Activated CD4-positive, alpha-beta T cell treated with anti-CD3 and anti-CD28 coated beads, Interleukin-2, amount 50 U/mL, for 48 hours (primary cell): ENCODE measurements at places on chromosomes 3 and 15.

- DNase-seq = peak; percentile 86
Measured at GRCh38 chr15:72237029-72237852, 6.3 kb upstream of the PKM start.

DNA sequence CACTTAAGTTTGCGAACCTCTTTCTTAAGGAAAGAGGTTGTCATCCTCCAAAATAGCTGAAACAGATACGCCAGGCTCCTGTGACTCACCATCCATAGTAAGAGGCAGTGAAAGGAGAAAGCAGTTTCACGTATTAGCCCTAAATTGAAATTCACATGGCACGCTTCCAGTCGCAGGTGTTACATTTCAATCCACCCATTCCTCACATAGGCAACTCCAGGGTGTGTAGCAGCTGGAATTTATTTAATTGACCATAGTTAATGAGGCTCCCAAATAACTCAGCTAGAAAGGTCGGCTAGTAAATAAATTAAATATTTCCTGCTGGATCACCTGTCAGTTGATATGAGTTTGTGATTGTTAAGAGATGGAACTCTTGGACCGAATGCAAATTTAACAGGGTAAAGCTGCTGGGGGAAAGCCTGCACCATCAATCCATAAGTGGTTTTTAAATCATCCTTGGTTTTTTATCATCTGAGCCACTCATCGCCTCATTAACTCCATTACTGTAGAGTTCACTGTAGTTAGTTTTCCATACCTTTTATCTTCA lies 19.6 kb downstream of the NSUN3 start:
- no peak for DNase-seq

- no peak for DNase-seq
Measured at GRCh38 chr3:15521573-15521965, at the start of gene COLQ. TSS of gene COLQ (minus strand) at chr3:15521706. CDS start at chr3:15521625, 81 bp downstream.

DNA sequence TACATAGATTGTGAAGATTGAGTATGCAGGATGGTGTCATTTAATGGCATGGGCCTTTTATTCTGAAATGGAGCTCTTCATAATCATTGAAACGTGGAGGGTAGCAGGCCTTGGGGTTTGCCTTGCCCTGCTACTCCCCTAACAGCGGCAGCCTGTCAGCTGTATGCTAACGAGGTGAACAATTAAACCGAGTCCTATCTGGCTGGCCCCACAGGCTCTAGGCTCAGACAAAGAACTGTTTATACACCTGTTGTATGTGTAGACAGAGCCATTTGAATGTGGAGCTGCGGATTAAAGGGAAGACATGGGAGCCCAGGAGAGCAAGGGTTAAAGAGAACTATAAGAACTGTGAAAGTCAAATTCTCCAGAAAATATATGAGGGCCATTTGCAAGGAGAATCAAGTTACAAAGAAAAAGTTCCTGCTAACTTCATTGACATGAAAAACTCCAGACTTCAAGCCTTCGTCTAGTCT lies 116.7 kb upstream of the CGNL1 start:
- DNase-seq = no peak

DNA sequence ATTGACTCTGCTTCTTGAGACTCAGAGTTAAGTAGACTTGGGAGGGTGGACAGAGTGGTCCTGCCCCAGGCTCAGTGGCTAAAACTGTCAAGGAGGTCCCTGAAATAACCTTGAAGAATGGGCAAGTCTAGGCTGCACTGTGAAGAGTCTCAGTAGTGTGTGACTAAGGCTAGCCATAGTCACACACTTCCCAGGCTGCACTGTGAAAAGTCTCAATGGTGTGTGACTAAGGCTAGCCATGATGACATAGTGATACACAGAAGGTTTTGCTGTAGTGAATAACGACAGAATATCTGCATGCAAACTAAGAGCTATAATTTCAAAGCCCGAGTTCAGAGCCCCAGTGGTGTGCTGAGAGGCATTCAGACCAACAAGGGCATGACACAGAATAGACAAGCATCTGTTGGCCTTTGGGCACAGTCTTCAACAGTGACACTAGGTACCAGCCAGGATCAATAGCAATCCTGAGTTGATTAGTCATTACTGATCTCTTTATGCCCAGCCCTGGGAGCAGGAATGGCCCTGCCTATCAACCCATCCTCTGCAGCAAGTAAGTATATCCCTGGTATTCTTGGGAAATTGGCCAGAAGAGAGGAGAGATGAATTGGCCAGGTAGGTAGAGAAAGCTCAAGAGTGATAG lies 72.4 kb upstream of the BBX start:
- peak; percentile 11 for DNase-seq

DNA sequence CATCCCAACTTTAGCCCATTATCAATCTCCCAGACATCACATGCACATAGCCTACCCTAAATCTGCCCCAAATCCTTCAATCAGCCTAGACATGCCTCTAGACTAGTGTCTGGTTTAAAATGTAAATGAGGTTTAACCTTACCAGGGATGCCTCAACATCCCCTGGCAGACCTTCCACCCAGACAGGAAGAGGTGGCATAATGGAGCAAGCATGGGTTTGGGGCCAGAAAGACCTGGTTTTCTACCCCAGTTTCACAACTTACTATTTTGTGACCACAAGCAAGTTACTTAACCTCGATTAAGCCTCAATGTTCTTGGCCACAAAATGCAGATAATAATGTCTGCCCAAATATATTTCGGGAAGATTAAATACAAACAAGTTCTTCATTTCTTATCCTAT lies 28.3 kb upstream of the THBS1 start:
- DNase-seq = no peak

GRCh38 chr3:138569090-138569489 lies 25.0 kb downstream of the CEP70 start:
- no peak for DNase-seq

DNA sequence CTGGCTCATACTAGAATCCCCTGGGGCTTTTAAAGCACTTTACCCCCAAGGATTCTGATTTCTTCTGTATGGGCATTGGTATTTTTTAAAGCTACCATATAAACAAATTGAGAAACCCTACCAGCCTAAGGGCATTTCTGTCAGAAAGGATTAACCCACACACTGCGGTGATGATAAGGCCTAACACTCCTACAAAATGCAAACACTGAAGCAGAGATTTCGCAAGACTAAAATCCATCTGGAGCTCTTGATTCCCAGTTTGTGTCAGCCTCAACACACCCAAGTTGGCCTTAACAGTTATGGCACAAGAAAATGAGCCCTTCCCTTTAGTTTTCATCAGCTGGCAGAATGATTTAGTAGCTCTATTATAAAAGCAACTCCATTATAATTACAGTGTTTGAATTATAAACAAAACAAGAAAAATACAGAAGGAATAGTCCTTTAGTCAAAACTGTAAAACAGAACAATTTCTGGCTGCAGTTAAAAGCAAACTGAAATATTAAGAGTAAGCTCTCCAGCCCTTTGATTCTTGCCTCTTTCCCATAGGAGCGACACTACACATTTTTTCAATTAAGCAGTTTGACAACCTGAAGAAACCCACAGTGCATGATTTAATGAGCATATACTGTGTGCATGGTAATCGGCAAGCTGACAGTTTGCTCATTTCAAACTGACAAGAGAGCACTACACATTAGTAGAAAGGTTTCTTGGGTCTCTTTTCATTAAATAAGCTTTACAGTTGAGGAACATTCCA lies 441.2 kb downstream of the FHIT start:
- no peak for DNase-seq

- no peak for DNase-seq
Measured at GRCh38 chr15:60583946-60584345, 105.0 kb upstream of the ICE2 start.

DNA sequence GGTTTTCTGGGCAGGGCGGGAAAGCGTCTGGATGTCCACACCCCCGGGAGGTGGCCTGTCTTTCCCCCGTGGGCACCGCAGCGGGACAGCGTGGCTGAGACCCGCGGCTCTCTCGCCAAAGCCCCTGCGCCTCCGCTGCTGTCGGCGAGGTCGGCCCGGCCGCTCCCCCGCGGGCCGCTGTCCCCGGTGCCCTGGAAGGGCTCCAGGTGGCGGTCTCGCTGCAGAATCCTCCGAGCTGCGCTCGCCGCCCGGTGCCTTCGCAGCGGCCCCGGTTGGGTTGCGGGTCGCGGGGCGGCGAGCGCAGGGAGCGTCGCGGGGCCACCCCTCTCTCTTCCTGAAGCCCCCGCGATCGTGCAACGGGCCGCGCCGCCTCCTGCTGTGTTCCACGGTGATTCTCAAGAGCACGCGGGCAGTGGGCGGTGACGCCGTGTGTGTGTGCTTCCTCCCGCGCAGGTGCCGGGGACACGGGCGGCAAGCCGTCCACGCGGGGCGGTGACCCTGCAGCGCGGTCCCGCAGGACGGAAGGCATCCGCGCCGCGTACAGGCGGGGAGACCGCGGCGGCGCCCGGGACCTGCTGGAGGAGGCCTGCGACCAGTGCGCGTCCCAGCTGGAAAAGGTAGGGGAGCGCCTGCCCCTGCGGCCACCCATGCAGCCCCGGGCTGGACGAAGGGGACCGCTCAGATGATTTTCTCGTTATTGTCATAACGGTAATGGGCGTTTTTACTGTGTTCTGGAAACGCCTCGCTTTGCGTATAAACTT lies 54.4 kb downstream of the LRRK1 start:
- no peak for DNase-seq

- no peak for DNase-seq
Measured at GRCh38 chr3:64815195-64815631, 127.4 kb upstream of the ADAMTS9 start.

GRCh38 chr3:163513149-163513657 lies 1565.1 kb downstream of the SI start:
- DNase-seq = no peak

- DNase-seq = no peak
Measured at GRCh38 chr3:134076851-134077250, 47.1 kb upstream of the SLCO2A1 start.

DNA sequence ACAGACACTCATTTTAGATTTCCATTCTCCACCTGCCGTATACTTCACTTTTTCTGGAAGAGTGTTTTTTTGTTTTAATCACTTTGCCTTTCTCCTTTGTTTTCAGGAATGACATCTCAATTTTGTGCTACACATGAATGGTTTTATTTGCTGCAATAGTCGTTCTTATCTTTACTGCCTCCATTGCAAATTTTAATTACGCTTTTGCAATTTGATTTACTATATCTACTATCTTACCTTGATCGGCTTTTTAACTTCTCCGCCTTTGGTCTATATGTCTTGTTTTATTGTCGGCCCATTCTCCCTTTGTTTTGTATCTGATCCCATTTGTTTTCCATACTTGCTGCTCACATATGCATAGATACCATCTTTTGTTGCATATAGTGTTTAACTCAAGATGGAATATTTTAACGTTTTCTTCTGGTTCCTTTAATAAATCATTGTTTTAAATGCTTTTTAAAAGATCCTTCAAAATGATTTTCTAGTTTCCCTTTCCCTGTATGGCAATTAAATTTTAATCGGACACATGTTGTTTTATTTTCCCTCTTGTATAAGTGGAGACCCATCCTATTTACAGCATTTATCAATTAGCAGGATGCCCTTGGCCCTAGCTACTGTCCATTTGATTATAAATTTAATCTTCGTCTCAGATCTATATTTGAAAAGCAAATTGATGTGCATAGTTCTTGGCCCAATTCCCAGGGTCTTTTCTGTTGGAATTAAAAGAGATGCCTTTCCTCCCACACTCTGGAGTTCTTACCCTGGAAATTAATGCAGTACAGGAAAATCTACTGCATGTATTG lies 97.2 kb upstream of the CNTN4 start:
- no peak for DNase-seq

- DNase-seq = no peak
Measured at GRCh38 chr15:59553879-59554735, 57.5 kb upstream of the GCNT3 start.

GRCh38 chr3:98917608-98918007 lies 16.1 kb upstream of the DCBLD2 start:
- no peak for DNase-seq

DNA sequence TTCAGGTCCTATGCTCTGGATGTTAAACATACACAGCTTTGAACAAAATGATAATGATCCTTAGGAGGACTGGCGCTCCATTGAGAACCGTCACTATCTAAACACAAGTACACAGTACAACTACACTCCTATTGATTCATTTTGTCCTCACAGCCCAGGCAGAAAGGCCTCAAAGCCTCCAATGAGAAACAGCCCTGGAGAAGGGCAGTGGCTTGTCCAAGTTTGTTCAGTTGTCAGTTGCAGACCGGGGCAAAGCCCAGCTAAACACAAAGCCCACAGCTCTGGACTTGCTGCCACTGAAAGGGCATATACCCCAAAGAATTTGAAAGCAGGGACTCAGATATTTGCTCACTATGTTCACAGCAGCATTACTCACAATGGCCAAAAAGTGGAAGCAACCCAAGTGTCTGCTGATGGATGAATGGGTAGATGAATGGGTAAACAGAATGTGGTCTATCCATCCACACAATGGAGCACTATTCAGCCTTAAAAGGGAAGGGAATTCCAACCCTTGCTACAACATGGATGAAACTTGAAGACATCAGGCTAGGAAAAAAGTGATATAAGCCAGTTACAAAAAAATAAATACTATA lies 34.7 kb downstream of the NUP210 start:
- DNase-seq = no peak

GRCh38 chr15:33125894-33126537 lies 68.5 kb downstream of the FMN1 start:
- no peak for DNase-seq

DNA sequence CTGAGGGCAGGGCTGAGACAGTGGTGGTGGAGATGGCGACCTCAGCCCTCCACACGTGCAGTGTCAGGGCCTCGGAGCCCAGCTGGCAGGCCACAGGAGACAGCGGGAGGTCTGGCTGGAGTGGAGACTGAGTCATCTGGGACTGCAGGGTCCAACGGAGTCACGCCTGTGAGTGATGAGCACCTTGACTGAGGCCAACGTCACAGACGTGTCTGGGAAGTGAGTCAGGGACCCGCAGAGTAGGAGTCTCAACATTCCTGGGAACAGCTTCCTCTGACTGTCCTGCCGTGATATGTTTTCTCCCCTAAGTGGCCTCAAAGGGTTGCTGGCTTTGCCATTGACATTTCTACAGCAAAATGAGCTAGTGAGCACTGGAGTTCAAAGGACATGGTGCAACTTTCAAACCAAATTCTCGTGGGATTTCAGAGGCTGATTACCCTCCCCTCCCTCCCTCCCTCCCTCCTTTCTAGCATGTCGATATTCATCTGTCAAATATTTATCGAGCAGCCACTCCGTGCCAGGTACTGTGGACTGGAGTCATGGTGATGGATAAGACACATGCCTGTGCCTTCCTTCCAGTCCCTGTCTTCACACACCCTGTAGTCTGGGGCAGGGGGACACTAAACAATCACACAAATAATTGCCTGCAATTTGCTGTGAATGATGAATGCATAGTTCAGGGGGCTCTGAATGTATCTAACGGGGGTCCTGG lies 53.3 kb upstream of the AMOTL2 start:
- no peak for DNase-seq

GRCh38 chr3:178193846-178194245 lies 342.4 kb upstream of the KCNMB2 start:
- no peak for DNase-seq

GRCh38 chr15:79653533-79653932 lies 221.4 kb downstream of the MINAR1 start:
- no peak for DNase-seq

DNA sequence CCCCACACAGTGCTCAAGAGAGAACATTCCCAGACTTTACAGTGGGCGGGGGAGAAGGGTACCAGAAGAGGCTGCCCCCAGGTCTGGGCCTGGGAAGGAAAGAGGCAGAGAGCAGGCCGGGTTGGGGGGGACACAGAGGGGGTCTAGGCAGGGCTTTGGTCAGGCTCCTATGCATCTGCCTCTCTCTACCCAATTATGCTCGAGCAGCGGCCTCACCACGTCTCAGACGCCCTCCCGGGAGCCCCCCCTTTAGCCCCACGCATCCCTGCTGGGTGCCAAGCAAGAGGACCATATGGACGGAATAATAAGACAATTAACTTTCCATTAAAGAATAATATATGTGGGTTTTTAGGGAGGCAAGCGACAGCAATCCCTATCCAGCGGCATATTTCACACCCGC lies 32.8 kb downstream of the CACNA2D2 start:
- no peak for DNase-seq
